Epithelial cell of alveolus of lung (primary cell): ENCODE measurements at places on chromosomes 7 and 10. TPM values are rescaled to one million over a fixed set of nuclear protein-coding genes. Genes with fewer than 3 reads are reported as not detected.

KNDC1 gene
- 0.80 TPM in 1 of 2 replicates, not detected in the other for total RNA-seq

TYW1B gene
- total RNA-seq: 1.4 and 2.7 TPM in 2 replicates

HOXA9 gene
- total RNA-seq: 1.0 and 2.4 TPM in 2 replicates

HGF gene
- total RNA-seq: 78.2 and 389 TPM in 2 replicates

ZP3 gene
- total RNA-seq: 0.72 and 2.1 TPM in 2 replicates

OR9A2 gene
- total RNA-seq: not detected in 2 replicates

GRID2IP gene
- total RNA-seq: 0.08 TPM in 1 of 2 replicates, not detected in the other

CHRM2 gene
- total RNA-seq: 10.7 and 11.4 TPM in 2 replicates

NUPR2 gene
- not detected in 2 replicates for total RNA-seq

C10orf67 gene
- total RNA-seq: 0.13 TPM in 1 of 2 replicates, not detected in the other

GDF2 gene
- not detected in 2 replicates for total RNA-seq

VOPP1 gene
- 43.1 and 74.1 TPM in 2 replicates for total RNA-seq

ACTL6B gene
- not detected in 2 replicates for total RNA-seq

ADCYAP1R1 gene
- total RNA-seq: not detected in 2 replicates

PTPRN2 gene
- total RNA-seq: 0.78 and 2.7 TPM in 2 replicates

TAS2R5 gene
- total RNA-seq: 0.39 and 0.48 TPM in 2 replicates

PAPOLB gene
- not detected in 2 replicates for total RNA-seq

TLX1 gene
- not detected in 2 replicates for total RNA-seq

AFAP1L2 gene
- 5.3 and 8.8 TPM in 2 replicates for total RNA-seq

CELF2 gene
- total RNA-seq: 3.5 and 10.3 TPM in 2 replicates

LRIT1 gene
- not detected in 2 replicates for total RNA-seq

TUBAL3 gene
- total RNA-seq: under 0.01 TPM in 1 of 2 replicates, not detected in the other

SNX8 gene
- total RNA-seq: 32.1 and 45.9 TPM in 2 replicates

ACTR3C gene
- total RNA-seq: 0.16 and 0.39 TPM in 2 replicates

IRF5 gene
- total RNA-seq: 0.39 TPM in 1 of 2 replicates, not detected in the other

GJD4 gene
- total RNA-seq: not detected in 2 replicates

HTR5A gene
- total RNA-seq: not detected in 2 replicates

PDK4 gene
- total RNA-seq: 1.2 and 93.7 TPM in 2 replicates

UNC5B gene
- 9.8 and 35.6 TPM in 2 replicates for total RNA-seq

SPOCK2 gene
- 0.26 and 3.0 TPM in 2 replicates for total RNA-seq

JAKMIP3 gene
- 0.08 TPM in 1 of 2 replicates, not detected in the other for total RNA-seq

NME8 gene
- not detected in 2 replicates for total RNA-seq

GLCCI1 gene
- 2.5 and 17.3 TPM in 2 replicates for total RNA-seq

SEMA3D gene
- 1.2 and 1.6 TPM in 2 replicates for total RNA-seq
